Vagina (tissue), 2 donors: ENCODE measurements at places on chromosomes 13 and 19.

DNA sequence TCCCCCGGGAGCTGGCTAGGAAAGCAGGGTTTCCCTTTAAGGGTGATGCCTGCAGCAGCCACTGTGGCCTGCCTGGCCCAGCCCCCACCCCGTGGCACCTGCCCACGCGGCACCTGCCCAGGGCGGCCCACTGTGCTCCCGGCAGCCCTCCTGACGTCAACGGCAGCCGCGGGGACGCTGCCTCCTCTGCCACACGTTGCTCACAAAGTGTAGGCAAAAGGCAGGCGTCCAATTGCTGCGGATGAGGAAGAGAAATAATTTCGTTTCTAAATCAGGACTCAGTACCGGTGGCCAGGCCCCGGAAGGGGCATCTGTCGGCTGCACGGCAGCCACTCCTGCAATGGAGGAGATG lies 122.3 kb downstream of the URI1 start:
- DNase-seq = no peak

DNA sequence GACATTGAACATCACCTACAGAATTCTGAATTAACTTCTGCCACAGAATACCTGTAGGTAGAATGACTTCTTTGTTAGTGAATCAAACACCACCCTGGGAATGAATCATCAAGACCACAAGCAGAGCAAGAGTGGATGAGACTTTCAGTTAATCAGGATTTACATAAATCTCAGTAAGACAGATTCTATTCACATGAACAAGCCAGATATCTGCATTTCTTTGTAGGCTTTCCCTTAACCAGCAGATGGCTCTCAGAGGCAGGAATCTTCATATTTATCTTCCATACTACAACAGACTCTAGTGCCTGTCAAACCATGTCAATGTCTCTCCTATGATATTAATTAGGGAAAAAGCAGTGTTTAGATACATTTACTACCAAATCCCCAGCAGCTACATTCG lies 412.1 kb downstream of the KLF12 start:
- no peak for DNase-seq

DNA sequence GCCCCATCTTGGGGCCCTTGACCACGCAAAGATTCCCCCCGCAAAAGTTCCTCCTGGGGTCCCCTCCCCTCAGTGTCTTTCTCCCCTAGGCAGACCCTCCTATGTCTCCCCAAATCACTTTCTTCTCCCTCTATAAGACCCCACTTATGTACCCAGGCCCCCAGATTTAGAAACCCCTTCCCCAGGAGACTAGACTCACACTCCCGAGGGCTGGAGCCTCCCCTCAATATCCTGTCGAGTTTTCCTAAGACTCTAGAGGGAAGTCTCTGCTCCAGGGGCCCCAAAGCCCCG lies 1.4 kb downstream of the SLC1A5 start:
- DNase-seq = no peak

DNA sequence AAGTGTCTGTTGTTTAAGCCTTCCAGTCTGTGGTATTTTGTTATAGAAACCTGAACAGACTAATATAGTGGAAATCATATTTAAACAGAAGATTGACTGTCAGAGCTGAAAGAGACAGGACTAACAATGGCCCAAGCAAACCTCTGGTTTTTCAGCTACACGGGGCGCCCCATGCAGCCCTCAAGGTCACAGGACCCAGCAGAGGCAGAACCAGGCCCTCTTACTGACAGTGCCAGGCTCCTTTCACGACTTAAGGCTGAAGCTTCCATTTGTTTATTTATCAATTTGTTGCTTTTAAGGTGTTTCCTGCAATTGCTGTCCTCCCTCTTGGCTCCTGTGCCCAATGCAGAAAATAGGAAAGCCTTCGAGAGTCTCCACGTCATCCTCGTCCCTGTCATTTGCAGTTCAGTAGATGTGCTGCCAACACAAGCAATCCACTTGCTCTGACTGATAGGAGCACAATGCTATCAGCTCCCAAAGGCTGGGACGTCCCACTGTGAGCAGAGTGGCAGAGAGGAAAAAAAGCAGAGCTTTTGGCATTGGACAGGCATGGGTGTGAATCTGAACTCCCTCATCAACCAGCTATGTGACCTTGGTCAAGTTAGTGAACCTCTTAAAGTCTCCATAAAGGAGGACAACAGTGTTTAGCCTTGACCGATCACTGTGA lies 10.5 kb upstream of the SLC7A1 start:
- DNase-seq = no peak

GRCh38 chr19:1438933-1439354 lies 748 bp downstream of the RPS15 start:
- no peak for DNase-seq

- no peak for DNase-seq
Observed at GRCh38 chr13:55602784-55603183, 1537.9 kb upstream of the PRR20A start.

- no peak for DNase-seq
Observed at GRCh38 chr13:47249266-47249665, 352.4 kb upstream of the HTR2A start.

DNA sequence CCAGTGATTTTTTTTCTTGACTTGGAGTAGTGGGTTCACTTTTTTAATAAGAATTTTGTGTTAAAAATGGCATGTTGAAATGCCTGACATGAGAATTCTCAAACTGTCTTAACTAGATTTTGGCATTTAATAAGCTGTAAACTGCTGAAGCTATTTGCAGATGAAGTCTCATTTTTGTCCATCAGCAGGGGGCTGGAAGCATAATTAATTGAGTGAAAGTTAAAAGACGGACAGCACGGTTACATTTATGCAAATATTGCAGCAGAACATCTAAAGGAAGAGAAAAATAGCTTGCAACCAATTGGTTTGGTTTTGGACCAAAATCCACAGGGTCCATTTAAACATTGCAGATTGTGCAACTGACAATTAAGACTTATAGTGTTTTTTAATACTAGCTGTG lies 837.3 kb upstream of the KLHL1 start:
- DNase-seq = no peak

DNA sequence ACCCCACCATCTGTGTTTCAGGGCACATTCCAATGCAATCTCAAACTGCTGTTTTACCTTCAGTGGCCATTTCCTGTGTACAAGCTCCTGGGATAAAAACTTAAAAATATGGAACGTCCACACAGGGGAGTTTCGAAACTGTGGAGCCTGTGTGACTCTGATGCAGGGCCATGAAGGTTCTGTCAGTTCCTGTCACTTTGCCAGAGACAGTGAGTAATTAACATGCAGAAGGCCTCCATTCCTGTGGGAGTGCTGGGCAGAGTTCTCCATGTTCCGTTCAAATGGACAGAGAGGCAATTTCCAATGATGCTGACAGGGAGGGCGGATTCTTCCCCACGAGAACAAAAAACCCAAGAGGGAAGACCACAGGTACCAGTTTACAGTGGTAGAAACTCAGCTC lies 24.4 kb downstream of the WDR88 start:
- no peak for DNase-seq

DNA sequence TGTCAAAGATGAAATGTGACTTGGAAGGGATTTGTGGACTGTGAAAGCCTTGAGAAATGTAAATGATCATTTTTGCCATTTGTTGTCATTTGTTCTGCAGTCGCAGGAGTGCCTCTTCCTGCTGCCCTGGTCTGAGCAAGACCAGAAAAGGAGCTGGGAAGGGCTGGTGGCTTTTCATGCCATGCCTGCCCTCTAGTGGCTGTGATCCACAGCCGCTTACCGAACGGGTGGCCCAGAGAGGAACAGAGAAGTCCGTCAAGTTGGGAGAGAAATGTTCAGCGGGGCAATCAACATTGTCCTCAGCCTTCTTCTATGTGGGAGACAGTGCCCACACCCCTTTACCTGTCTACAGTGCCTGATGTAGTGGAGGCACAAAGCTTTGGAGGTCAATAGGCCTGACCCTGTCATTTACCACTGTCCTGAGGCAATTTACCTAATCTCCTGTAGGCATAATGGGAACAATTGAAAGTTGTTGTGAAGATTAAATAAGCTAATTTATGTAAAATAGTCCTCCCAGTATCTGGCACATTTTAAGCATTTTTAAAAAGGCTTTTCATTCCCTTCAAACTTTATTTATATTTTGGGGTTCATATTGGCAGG lies 224.5 kb downstream of the B3GLCT start:
- no peak for DNase-seq

- no peak for DNase-seq
Observed at GRCh38 chr13:23628765-23629565, 58.8 kb downstream of the TNFRSF19 start.

DNA sequence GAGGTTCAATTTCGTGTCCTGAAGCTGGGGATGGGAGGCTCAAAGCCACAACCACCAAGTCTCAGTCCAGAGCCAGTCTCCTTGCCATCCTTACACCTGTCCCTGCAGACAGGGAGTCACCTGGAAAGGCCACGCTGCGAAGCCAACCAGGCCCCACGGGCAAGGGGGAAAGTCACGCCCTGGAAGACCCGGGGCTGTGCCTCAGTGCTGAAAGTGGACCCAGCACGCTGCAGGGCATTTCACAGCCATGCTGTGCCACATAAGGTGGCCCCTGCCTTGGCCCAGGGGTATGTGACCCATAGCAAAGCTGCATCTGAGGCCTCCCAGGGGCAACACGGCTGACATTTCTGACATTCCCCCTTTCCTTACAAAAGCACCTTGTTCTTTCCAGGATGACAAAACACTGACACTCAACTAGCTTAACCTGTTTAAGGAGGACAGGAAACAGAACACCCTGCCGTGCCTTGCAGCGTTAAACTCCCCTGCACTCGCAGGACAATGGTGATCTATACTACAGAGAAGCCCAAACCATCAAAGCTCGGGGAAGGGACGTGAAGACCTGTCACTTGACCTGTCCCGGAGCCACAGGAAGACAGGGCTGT lies 14.8 kb downstream of the CHERP start:
- no peak for DNase-seq

- no peak for DNase-seq
Observed at GRCh38 chr19:30846102-30846501, 473.9 kb downstream of the ZNF536 start.

- DNase-seq = no peak
Observed at GRCh38 chr19:3784607-3785450, 1.4 kb downstream of the MATK start.

GRCh38 chr13:73198991-73199411 lies 140.2 kb downstream of the KLF5 start:
- DNase-seq = no peak

- peak; percentile 55 for DNase-seq
Observed at GRCh38 chr13:26052337-26052736, 521 bp upstream of the SHISA2 start.

- no peak for DNase-seq
Observed at GRCh38 chr19:54153731-54154326, 5.7 kb downstream of the LENG1 start.

GRCh38 chr13:73171271-73171682 lies 112.5 kb downstream of the KLF5 start:
- DNase-seq = no peak

- no peak for DNase-seq
Observed at GRCh38 chr13:79684371-79684770, 203.4 kb downstream of the NDFIP2 start.

DNA sequence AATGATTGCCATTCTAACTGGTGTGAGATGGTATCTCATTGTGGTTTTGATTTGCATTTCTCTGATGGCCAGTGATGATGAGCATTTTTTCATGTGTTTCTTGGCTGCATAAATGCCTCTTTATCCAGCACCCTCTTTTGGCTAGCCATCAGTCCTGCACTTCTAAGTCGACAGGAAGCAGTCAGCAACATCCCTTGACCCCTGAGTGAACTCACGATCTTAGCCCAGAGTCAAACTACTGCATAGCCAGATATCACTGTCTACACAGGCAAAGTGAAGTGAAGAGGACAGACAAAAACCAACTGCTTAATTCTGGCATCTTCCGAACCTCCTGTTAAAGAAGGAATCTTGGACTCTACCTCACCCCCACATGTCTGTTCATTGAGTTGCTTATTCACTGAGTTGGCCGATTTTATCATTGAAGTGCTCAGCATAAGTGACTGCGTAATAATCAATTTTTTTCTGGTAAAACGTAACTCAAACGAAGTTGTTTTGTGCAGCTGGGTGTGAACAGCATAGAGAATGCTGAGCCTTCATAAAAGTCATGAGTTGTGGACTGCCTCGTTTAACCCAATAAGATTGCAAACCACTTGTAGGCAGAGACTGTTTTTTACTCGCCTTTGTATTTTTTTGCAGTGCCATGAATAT lies 304.2 kb downstream of the COG6 start:
- no peak for DNase-seq

GRCh38 chr19:1248139-1248785 lies at the start of gene MIDN:
TSS of gene MIDN (plus strand) at chr19:1248583. CDS start at chr19:1250297, 1,714 bp downstream.
- DNase-seq = no peak

GRCh38 chr19:48544856-48545750 lies 6.9 kb upstream of the SULT2B1 start:
- no peak for DNase-seq

GRCh38 chr19:23777216-23777615 lies 18.5 kb upstream of the ZNF681 start:
- DNase-seq = no peak

DNA sequence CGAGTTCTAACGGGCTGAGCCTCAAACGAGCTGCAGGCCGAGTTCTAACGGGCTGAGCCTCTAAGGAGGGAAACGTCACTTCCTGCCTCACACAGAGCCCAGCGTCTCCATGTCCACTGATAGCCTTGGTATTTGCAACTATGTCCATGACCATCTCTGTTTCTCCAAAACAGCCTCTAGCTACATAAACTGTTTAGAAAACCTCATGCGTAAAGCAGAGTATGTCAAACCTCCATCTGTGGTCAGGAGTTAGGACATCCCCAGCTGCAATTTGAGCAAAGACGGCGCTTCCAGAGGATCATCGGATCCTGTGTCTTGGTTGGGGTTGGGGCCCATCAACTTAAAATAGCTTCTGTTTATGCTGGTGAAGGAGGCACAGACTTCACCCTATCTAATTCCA lies 20.8 kb downstream of the RASA3 start:
- no peak for DNase-seq

DNA sequence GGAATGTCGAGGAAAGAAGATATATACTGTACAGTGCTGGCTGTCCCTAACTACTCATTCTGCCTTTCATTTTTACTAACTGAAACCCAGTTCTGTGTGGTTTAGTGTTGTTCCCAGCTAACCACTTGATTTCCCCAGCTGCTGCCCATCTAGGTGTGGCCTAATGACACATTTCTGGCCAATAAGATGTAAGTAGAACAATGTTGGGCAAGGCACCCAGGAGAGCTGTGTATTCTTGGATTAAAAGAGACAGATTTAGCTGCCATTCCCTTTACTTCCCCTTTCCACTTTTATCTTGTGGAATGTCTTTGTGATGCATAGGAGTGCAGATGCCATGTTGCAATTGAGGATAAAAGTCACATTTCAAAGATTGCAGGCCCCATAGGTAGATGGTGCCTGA lies 28.3 kb upstream of the PCDH9 start:
- DNase-seq = no peak

- DNase-seq = no peak
Observed at GRCh38 chr13:77000475-77000874, 8.6 kb downstream of the CLN5 start.

DNA sequence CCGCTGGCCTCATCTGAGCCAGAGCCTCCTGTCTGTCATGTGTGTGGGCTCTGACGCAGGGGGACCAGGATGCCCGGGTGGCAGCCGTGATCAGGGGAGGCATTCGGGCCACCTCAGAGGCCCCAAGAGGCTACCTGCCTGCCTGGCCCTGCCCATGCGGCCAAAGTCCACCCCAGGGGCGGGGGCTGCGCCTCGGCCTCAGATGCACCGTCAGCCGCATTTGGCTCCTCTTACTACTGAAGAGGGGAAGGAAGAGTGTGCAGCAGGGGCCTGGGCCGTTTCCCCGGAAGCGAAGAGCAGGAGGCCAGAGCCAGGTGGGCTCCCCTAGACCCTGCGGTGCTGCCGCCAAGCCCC lies 34.0 kb downstream of the C13orf46 start:
- DNase-seq = no peak
